ENCODE measurements at places on chromosomes 6 and 20. TPM values are rescaled to one million over a fixed set of nuclear protein-coding genes. Genes with fewer than 3 reads are reported as not detected.

DNA sequence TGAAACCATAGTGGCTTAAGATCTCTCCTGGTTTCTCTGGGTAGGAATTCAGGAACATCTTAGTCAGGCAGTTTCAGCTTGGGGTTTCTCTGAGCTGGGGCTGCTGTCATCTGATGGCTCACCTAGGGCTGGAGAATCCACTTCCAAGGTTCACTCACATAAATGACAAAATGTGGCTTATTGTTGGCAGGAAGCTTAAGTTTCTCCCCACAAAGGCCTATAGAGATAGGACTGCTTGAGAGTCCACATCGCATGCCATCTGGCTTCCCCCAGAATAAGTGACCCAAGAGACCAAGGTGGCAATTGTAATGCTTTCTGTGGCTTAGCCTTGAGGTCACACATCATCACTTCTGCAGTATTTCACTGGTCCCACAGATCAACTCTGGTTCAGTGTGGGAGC, 131.4 kb downstream of the EDN1 start:
- H3K27me3 ChIP-seq = no peaks in the 10 kb centered on the region
- H3K36me3 ChIP-seq = no peaks in the 10 kb centered on the region
- no peak overlapping the region for H3K27ac ChIP-seq

DNA sequence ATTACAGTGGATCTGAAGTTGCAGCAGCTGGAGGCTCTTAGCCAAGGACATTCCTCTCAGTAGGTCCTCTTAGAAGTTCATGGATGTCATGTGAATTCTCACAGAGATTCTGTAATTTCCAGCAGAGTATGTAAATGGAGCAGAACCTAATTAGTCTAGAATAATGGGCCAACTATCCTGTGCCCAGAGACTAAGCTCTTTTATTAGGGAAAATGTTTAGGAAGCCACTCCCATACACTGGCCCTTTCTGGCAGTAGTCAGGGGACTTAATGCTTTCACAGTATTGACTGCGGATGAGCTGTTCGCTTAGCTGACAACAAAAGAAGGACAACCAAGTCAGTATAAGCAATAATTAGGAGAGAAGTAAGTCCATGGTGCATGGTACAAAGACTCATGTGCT, 43.8 kb upstream of the KIF16B start:
- no peak overlapping the region for H3K27ac ChIP-seq
- no peaks in the 10 kb centered on the region for H3K36me3 ChIP-seq

Gene SNAP25
- total RNA-seq = 1.2 TPM

DNA sequence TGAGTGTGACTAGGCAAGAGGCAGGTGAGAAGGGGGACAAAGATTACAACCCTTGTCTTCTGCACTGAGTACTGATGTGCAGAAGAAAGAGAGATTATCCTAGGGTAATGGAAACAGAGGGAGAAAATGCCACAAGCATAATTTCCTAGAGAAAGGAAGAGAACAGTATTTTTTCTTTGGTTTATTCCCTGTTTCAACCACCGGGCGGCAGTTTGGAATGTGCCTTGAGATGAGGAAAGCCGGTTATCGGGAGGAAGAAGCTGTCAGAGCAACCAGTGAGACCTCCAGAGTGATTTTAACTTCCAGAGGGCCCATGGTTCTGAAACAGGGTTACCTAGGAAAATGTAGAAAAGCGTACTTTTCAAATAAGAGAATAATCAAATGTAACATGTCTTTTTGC, 121.4 kb downstream of the REV3L start:
- no peaks in the 10 kb centered on the region for H3K36me3 ChIP-seq
- no peaks in the 10 kb centered on the region for H3K27me3 ChIP-seq
- no peaks in the 10 kb centered on the region for H3K4me1 ChIP-seq
- DNase-seq = no peak

DNA sequence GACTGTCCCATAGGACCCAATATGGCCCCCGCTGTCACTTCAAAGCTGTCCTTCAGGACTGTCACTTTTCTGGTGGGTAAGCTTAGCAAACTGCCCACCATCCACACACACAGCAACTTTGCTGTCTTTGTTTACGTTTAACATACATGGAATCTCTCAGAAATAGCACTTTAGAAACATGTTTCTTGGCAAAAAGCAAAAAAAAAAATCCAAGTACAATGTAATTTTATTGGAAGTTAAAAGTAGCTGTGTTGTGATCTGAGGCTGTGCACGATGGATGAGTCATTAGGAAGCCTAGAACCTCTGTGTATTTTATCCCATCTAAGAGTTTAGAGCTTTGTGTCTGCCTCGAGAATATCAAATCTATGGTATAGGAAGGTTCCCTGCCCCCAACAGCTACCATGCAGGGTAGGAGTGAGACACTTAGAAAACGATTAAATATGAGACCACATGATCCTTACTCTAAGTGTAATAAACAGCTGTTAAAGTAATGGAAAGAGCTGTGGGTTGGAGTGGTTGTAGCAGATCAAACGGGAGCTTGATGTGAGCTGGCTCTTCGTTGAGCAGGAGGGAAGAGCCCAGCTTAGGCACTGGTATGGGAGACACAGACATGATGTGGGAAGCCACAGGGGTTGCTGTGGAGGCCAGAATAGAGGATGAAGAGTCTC, 119.5 kb downstream of the PLEKHG1 start:
- no peaks in the 10 kb centered on the region for H3K36me3 ChIP-seq
- no peak overlapping the region for H3K4me3 ChIP-seq
- no peaks in the 10 kb centered on the region for H3K4me1 ChIP-seq
- DNase-seq = no peak

Gene RGS17
- 0.67 TPM for total RNA-seq

Gene MAN1A1
- 106 TPM for total RNA-seq

- DNase-seq = no peak
- H3K4me1 ChIP-seq = no peaks in the 10 kb centered on the region
- no peak overlapping the region for H3K27ac ChIP-seq
- H3K27me3 ChIP-seq = no peaks in the 10 kb centered on the region
- no peak overlapping the region for H3K4me3 ChIP-seq
Measured at GRCh38 chr20:15610787-15611186, 962.5 kb downstream of the KIF16B start.

GRCh38 chr6:168715643-168716481, 274.9 kb downstream of the SMOC2 start:
- no peaks in the 10 kb centered on the region for H3K36me3 ChIP-seq
- H3K27me3 ChIP-seq = no peaks in the 10 kb centered on the region
- H3K27ac ChIP-seq = no peak overlapping the region
- H3K4me3 ChIP-seq = no peak overlapping the region

Gene ADGRB3
- total RNA-seq = 9.9 TPM

DNA sequence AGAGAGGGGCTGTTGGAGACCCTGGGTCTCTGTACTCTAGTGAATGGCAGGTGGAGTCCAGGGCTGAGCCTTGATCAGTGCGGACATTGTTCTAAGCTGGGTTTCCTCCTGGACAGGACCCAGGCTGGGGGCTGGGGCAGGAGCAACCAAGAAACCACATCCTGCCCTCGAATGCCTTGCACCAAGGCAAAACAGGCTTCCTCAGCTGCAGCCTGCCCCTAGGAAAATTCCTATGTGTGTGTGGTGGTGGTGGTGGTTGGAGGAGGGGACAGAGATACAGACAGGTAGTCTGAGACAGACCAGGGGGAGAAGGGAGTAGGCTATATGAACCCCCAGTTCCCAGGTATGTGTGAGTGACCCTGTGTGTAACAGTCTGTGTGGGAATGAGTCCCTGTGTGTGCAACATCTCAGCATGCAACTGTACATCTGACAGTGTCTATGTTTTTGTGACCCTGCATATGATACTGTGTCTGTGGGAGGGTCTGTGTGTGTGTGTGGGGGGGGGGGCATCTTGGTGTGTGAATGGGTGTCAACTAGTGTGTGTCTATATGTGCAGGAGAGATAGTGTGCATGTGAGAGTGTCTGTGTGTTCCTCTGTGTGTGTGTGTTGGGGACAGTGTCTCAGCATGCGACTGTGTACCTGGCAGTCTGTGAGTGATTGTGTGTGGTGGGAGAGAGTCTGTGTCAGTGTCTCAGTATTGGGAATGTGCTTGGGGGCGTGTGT, 3.0 kb downstream of the GLP1R start:
- no peak for DNase-seq
- no peaks in the 10 kb centered on the region for H3K4me1 ChIP-seq
- no peak overlapping the region for H3K4me3 ChIP-seq
- no peaks in the 10 kb centered on the region for H3K27me3 ChIP-seq

DNA sequence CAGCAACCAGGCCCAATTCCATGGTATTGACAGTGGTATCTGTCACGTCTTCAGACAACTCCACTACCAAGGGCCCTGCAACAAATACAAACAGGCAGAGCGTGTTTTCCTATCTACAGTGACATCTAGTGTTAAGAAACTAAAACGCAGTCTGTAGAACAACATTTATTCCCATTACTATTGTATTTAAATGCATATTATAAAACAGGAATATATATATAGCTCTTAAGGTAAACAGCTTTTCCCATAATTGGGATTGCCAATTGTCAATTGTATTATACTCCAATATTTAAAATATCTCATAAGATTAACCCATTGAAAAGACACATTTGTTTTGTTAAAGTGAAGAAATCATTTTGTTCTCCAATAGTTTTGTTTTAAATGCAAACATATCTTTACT, 97.2 kb downstream of the KIF16B start:
- no peak overlapping the region for H3K27ac ChIP-seq
- no peaks in the 10 kb centered on the region for H3K27me3 ChIP-seq
- no peaks in the 10 kb centered on the region for H3K4me1 ChIP-seq
- no peak overlapping the region for H3K4me3 ChIP-seq

- no peak overlapping the region for H3K27ac ChIP-seq
- DNase-seq = no peak
- H3K4me1 ChIP-seq = no peaks in the 10 kb centered on the region
- no peaks in the 10 kb centered on the region for H3K36me3 ChIP-seq
- H3K4me3 ChIP-seq = no peak overlapping the region
- H3K27me3 ChIP-seq = no peaks in the 10 kb centered on the region
Measured at GRCh38 chr20:51360451-51361201, 181.9 kb downstream of the NFATC2 start.

DNA sequence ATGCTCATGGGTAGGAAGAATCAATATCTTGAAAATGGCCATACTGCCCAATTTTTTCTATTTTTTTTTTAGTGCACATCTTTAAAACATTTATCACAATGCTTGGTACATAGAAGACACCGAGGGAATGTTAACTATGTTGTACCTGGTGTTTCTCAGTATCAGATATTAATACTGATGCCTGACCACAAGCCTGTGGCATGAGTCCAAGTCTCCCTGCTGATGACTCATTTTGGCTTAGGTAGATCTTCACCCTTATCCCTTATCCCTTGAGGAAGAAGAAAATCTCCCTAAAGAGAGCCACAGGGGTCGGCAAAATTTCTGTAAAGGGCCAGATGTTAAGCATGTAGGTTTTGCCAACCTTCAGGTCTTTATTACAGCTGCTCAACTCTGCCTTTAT, 14.5 kb downstream of the CD109 start:
- DNase-seq = no peak
- H3K4me3 ChIP-seq = no peak overlapping the region
- no peaks in the 10 kb centered on the region for H3K27me3 ChIP-seq
- no peaks in the 10 kb centered on the region for H3K36me3 ChIP-seq

Gene PROKR2
- total RNA-seq = not detected

GRCh38 chr6:100575921-100576320, 111.2 kb upstream of the SIM1 start:
- H3K27me3 ChIP-seq = no peaks in the 10 kb centered on the region
- no peaks in the 10 kb centered on the region for H3K36me3 ChIP-seq

DNA sequence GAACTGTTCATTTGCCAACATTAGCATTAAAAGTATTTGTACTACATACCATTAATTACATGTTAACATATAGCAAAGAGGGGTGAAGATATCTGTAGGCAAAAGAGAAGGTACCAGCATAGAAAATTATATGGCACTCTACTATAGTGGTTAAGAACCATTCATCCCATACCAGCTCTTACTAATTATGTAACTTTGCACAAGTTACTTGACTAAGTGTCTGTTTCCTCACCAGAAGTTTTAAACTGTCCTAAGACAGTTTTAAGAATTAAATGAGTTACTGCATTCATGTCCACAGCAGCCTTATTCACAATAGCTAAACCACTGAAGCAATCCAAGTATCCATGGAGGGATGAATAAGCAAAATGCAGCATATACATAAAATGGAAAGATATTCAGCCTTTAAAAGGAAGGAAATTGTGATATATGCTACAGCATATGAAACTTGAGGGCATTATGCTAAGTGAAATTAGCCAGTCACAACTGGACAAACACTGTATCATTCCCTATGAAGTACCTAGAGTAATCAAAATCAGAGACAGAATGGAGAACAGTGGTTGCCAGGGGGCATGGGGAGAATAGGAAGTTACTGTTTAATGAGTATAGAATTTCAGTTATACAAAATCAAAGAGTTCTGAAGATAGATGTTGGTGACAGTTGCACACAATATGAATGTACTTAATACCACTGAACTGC, 98.9 kb downstream of the RNGTT start:
- no peak overlapping the region for H3K27ac ChIP-seq
- H3K36me3 ChIP-seq = no peaks in the 10 kb centered on the region
- DNase-seq = no peak
- H3K4me1 ChIP-seq = peaks cover 3% of the 10 kb centered on the region
- H3K27me3 ChIP-seq = no peaks in the 10 kb centered on the region
- H3K4me3 ChIP-seq = no peak overlapping the region

DNA sequence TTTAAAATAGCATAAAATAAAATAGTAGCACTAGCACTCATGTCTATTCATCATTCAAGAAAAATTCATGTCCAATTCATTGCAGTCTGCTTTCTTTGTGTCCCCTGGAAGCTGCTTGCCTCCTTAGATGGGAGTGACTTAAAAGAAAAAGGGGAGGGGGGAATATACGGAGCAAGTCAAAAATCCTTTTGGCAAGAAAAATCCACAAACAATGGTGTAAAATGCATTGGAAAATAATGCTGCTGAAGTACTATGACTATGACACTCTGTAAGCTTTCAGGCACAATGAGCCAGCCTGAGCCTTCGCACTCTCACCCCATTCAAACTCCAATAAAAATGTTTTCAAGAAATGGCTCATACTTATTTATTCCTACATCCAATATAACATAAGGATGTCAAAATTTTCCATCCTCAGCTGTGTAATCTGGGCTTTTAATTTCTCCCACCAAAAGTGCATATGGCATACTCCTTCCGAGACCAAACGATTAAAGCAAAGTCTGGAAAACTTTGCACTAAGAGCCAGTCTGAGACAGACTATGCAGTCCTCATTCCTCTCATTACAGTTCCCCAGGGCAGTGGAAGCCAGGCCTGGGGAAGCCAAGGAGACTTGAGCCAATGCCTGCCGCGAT, 790 bp downstream of the NEDD9 start:
- peak overlapping the region; percentile 45 for H3K4me3 ChIP-seq
- H3K36me3 ChIP-seq = no peaks in the 10 kb centered on the region
- H3K27ac ChIP-seq = peak overlapping the region; percentile 71
- DNase-seq = no peak

Gene C6orf58
- not detected for total RNA-seq

- no peak for DNase-seq
- no peaks in the 10 kb centered on the region for H3K36me3 ChIP-seq
- no peak overlapping the region for H3K4me3 ChIP-seq
- no peaks in the 10 kb centered on the region for H3K4me1 ChIP-seq
Measured at GRCh38 chr6:73372516-73372915, 2.8 kb upstream of the OOEP start.

- H3K27me3 ChIP-seq = no peaks in the 10 kb centered on the region
- H3K27ac ChIP-seq = no peak overlapping the region
- H3K4me1 ChIP-seq = no peaks in the 10 kb centered on the region
Measured at GRCh38 chr6:142013875-142014495, 118.7 kb upstream of the GJE1 start.

All from Peyer's patch (tissue), 4 donors.